ENCODE measurements at places on chromosomes 5 and 9.

- no peak for DNase-seq
Observed at GRCh38 chr9:38240051-38240450, 152.5 kb upstream of the ALDH1B1 start.

GRCh38 chr5:175133185-175133584 is 310.8 kb downstream of the DRD1 start:
- no peak for DNase-seq

GRCh38 chr5:170263906-170264305 is 31.1 kb downstream of the C5orf58 start:
- DNase-seq = no peak

DNA sequence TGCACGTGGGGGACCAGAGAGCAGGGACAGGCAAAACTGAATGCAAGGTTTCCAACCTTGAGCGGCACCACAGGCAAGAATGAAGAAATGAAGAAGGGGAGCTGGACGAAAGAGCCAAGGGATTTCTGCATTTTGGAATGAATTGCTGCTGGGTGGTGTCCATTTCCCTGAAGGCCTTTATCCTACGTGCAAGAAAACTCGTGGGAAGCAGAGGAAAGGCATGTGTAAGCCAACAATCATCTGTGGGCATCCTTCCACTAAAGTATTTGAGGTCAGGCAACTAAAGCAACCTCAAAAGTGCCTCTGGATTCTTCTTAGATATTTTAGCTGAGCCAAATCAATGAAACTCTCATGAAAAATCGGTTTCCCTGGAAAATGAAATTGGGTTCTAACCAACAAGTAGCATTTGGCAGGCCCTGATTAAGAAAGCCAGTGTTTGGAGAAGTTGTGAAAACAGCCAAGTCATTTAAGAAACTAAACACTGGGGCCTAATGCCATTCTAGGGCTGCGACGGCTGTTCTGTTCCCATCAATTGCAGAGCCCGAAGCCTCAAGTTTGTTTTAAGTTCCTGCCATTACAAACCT is 4.7 kb upstream of the TGFBI start:
- DNase-seq = no peak

DNA sequence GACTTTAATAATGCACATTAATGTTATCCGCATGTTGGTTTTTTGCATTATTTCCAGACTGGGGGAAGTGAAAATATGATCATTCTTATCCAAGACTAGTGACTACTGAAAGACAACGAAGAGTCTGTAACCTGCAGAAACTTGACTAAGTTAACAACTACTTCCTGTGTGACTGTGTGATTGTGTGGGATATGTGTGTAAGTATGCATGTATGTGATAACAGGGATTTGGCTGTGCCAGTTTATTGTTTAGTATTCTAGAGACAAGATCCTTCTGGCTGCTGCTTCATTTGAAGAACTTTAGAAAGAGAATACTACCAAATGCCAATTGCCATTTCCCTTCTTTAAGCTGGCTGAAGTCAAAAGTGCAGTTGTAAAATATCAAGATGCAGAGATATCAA is 375.7 kb upstream of the PRR16 start:
- DNase-seq = no peak

DNA sequence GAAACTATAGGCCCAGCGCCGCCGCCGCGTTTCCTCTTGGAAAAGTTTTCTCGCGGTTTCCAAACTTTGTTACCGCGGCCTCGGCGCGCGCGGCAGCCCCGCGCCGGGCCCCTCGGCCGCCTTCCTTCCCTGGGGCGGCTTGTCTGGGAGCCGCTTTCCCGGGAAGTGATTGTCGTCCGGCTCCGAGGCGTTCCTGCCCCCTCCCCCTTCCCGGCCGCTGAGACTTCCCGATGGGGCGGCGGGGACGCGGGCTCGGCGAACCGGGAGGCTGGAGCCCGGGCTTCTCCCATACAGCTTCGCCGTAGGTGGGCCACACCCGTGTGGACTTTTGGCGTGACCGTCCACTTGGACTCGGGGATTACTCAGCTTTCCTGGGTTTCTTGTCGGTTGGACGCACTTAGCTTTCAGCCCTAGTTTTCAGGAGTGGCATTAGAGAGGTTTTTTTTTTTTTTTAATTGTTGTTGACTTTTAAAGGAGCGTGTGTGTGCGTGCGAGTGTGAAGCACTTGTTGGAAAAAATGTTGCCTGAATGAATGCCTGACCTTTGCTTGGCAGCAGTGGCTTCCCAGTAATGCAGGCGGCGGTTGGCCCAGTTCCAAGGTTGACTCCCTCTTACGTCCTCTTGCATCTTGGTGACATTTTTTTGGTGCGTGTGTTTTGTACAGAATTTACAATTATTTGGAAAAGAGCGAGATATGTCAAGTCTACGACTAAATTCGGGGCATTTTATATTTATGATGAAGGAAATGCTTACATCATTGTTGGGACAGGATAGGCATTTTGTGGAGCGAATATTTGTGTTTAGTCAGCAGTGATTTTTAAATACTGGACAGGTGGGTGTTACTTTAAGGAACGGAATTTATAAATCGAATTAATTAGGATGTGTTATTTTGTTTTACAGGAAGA is 821 bp downstream of the CTNNA1 start:
- DNase-seq = peak; percentile 43

GRCh38 chr5:89934069-89934468 is 475.5 kb downstream of the CETN3 start:
- no peak for DNase-seq

GRCh38 chr5:10684303-10685086 is 76.5 kb downstream of the DAP start:
- no peak for DNase-seq

DNA sequence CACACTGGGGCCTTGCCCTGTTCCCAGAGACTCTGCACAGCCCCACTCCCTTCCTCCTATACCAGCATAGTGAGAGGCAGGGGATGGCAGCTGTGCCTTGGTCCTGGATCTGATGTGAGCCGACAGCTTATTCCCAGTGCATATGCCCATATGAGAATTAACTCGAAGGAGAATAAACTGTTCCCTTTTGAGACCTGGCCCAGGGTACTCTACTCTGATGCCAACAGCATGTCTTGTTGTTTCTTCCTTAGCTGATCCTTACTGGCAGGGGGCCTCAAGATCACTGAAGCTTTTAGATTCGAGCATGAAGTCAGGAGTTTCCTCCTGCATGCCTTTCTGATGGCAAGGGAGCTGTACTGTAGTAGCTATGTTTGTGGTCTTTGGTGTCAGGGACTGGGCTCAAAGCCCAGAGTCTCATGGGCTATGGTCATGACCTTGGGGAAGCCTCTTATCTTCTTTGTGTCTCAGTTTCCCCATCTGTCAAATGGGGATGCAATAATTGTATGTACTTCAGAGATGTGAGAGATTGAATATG is 57.1 kb downstream of the DOCK2 start:
- no peak for DNase-seq

DNA sequence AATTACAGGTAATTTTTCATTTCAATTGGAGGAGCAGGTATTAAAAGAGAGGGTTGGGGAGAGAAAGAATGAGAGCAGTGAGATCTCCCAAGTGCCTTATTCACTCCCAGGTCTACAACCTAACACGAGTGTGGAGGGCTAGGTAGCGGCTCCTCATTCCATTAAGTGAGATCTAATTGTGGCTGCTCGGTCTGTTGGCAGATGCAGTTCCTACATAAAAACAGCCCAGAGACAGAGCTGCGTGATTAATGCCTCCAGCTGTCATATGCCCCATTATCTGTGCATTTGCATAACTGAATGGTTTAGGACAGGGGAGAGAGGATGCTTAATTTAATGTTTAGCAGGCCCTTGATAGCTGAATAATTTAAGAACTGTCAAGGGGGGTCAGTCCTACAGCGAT is 100.5 kb downstream of the PSAT1 start:
- no peak for DNase-seq

GRCh38 chr5:159071382-159071781 is 28.3 kb downstream of the EBF1 start:
- no peak for DNase-seq

GRCh38 chr5:32043105-32043504 is 131.0 kb downstream of the GOLPH3 start:
- DNase-seq = no peak

GRCh38 chr5:19988457-19988856 is 457 bp upstream of the CDH18 start:
- no peak for DNase-seq

- peak; percentile 76 for DNase-seq
Observed at GRCh38 chr9:127802576-127803443, at the start of gene FPGS. FPGS (plus strand) TSS chr9:127802882; CDS start chr9:127802925, 43 bp downstream.

DNA sequence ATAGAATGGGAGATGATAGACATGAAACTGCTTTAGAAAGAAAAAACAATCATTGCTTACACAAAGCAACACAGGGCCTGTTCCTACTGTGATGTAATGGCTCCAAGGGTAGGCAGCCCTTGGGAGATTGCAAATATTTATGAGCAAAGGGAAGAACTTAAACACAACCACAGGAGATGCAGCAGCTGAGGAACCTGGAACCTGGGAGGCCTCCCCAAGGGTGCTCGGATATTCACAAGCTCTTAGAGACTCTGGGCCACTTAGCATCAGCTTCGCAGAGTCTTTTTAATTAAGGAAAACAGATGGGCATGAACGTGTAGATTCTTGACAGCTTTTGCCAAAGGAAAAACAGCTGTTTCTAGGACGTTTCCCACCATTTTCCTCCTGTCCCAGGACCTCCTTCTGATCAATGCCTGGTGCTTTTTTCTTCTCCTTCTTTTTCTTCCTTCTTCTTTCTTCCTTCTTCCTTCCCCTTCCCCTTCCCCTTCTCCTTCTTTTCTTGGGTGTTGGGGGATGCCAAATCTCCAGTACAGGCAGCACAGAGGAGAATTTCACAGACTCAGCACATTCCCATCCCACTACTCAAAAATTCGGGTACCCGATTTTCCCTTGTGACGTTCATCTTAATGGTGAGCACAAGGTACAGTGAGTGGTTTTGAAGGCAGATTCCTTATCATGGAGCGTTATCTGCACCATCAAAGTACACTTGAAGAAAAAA is 28.1 kb upstream of the TCF7 start:
- no peak for DNase-seq

DNA sequence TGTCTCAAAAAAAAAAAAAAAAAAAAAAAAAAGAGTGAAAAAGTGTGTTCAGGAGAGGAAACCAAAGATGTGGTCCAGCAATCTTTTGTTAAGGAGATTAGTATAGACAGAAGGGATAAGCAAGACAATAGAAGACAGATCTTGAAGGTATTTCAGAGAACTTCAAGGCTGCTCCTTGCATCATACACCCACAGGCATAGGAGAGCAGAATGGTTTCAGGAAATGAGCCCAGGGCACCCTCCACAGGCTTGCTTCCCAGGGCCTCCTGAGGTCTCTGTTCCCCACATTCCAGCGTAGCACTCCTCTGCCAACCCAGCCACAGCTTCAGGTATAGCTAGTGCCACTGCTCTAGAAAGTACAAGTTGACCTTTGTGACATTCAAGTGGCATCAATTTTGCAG is 65.8 kb downstream of the FSTL4 start:
- DNase-seq = no peak

DNA sequence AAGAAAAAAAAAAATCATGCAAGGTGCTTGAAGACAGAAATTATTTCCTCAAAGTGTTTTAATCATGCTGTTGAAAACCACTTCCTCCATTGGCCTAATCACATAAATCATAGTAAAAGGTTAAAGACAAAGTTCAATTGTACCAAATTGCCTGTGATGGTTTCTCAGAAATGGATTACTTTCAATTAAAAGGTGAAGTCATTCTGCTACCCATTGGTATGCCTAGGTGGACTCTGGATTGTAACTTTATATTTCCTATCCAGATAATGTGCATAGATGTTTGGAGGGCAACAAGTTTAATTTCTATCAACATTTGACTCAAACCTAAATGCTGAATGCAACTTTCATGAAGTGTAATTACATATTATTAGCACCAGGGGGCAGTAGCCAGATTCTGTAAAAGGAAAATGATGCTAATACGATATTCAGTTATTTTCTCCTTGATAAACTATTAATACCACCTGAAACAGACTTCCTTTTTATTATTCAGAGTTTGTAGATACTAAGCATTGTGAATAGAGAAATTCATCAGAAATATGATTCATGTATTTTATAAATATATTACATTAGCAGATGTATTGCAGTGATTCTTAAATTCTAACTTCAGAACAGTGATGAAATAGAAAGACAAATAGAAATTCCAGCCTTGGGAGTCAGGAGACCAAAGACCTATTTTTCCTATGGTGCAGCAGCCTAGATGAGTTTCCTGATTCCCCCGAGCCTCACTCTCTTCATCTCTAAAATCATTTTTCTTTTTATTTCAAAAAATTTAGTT is 148.2 kb downstream of the CAAP1 start:
- DNase-seq = no peak

- no peak for DNase-seq
Observed at GRCh38 chr9:98097836-98098235, 21.2 kb downstream of the TRIM14 start.

- DNase-seq = no peak
Observed at GRCh38 chr5:135840959-135841358, 6.5 kb downstream of the SLC25A48 start.

GRCh38 chr9:34577400-34578240 is 11.9 kb downstream of the CNTFR start:
- DNase-seq = no peak

GRCh38 chr5:76688836-76689235 is 27.1 kb upstream of the F2R start:
- no peak for DNase-seq

GRCh38 chr9:91734371-91734981 is 215.6 kb downstream of the ROR2 start:
- peak; percentile 53 for DNase-seq

- DNase-seq = no peak
Observed at GRCh38 chr5:31232273-31232888, 38.9 kb downstream of the CDH6 start.

DNA sequence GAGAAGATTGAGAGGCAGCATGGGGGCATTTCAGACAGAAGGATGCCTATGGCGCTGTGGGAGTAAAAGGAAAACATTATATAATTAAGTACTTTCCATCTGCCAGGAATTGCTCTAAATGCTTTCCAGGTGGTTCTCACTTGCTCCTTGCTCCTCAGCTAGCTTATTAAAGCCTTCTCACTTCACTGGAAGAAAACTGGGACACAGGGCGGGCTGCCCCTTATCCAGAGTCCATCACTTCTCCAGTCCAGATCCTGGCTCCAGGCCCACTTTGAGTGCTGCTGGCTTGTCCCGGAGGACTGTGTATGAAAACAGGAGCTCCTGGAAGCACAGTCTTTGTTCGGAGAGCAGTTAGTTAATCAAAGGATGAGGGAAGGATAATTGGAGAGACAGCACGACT is 409.9 kb upstream of the ADAMTS16 start:
- no peak for DNase-seq
